ENCODE measurements at places on chromosomes 1 and 21.
A peak's percentile ranks its signal among the peaks of the same experiment; 100 is the strongest.

DNA sequence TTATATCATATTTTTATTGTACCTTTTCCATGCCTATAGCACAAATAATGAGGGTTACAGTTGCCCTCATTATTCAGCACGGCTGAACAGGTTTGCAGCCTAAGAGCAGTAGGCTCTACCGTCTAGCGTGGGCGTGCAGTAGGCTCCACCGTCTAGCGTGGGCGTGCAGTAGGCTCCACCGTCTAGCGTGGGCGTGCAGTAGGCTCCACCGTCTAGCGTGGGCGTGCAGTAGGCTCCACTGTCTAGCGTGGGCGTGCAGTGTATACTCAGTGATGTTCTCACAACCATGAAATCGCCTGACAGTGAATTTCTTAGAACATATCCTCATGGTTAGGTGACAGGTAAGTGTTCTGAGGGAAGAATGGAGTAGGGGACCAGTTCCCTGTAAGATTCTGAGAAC, 84.9 kb downstream of the DYRK1A start:
- no peak for DNase-seq

DNA sequence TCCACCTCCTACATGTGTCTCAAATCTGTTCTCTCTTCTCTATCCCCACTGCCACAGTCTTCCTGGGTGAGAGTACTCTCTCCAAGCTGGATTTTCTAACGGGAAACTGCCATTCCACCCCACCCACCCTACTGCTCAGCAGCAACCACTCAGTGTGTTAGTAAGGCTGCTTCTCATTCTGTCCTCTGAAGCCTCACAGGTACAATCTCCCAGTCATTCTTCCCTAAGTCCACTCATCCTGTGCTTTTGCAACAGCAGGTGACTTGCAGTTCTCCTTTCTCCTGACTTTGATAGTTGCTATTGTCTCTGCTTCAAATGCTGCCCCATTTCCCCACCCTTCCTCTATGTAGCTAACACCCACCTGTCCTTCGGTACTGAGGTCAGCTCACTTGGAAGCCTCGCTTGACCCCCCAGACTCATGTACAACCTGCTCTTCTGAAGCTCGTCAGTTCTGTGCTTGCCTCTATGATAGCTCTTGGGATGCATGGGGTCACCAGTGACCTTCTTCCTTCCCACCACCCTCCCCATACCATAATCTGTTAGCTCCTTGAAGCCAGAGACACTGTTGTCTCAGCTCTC, 188.9 kb downstream of the RRAGC start:
- DNase-seq: no peak

- DNase-seq: no peak
Measured at GRCh38 chr1:95287081-95287480, 53.1 kb downstream of the RWDD3 start.

DNA sequence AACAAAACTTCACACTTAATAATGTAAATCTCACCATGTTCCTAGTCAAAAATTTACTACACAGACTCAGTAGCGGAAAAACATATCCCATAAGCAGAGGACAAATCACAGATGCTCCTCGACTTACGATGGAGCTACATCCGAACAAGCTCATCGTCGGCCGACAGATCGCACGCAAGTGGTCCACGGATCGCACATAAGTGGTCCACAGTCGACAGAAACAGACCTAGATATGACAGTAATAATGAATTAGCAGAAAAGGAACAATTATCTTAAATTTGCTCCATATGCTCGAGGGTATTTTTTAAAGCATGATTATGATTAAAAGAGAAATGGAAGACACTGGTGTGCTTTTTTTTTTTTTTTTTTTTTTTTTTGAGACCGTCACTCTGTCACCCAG, 36.3 kb downstream of the WDR4 start:
- DNase-seq: no peak

DNA sequence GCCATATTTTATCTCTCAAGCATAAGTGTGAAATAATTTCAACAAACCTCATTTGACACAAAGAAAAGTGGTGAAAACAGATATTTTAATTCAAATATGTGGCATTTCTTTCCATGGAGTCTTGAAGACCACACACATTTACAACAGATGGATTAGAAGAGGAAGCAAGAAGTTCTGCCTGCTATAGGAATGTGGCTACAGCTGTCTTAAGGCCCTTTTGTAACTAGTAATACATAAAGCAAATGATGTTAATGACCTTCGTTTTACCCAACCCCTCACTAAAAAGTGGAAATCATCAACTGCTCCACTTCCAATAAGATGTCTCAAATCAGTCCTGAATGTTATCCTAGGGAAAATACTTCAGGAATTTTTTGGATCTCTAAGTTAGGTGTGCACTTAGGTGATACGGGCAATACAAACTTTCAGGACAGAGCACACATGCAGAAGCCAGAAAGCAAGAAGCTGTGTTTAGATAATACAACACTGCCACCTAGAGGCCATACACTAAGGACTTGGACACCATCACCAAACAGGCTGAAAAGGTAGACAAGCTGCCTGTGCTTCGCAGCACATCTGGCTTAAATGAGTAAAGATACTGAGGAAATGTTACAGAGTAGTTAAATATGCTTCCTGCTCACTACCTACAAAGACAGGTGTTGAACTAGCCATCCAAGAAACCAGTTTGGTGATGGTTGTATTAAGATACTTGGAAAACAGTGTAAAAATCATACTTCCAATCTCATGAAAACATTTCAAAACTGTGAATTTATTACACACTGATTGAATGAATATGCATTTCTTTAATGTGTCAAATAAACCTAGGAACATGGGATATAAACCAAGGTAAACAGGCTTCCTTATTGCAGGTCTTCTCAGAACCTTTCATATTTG, 24.4 kb downstream of the RRAGC start:
- peak; percentile 52 for DNase-seq

DNA sequence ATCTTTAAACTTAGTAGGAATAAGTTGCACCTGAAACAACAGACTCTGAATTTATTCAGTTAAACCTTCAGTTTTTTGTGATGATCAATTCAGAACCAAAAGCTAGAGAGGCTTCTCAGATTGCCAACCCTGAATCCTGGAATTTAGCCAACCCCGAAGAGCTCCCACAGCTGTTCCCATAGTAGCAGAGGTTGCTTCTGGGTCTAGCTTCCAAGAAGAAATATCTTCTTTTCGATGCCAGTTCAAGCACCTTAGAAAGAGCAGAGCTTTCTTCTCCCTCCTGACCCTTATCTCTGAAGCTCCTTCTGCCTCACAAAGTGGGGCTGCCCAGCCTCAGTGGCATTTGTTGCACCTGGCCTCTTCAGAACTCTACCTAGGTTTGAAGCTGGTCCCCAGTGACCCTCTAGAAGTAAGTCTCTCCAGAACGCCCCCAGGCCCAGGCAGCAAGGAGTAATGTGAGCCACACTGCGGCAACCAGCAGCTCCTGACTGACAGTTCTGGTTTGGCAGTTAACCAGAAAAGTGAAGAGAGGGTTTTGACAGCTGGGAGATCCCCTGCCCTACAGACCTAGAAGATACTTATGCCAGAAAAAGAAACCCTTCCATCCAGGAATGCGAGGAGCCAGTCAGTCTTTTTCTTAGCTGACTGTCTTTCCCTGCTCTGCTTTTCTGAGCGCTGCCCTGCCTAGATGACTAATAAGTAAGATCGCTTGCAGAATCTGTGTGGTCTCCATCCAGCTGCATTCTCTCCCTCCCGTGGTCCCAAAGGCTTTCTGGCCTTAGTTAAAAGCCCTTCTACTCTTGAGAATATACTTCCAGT, 165.9 kb downstream of the ADGRL4 start:
- DNase-seq: no peak

- no peak for DNase-seq
Measured at GRCh38 chr1:239197871-239198270, 188.5 kb upstream of the CHRM3 start.

DNA sequence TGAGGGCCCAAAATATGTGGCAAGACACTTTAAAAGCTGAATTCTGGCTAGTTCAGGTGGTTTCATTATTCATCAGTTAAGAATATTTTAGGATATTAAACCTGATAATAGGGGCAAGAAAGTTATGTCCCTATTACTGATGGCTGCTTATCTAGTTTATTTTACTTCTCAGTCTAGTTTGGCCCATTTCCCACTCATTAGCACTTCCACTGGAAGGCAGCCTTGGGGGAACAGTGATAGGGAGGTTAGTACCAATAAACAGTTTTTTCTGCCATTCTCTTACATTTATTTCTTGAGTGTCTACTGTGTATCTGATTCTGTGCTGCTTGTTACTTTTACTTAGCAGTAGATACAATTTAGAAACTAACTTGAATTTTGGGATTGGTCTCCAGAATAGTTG, 9.0 kb downstream of the PPP1R12B start:
- no peak for DNase-seq

DNA sequence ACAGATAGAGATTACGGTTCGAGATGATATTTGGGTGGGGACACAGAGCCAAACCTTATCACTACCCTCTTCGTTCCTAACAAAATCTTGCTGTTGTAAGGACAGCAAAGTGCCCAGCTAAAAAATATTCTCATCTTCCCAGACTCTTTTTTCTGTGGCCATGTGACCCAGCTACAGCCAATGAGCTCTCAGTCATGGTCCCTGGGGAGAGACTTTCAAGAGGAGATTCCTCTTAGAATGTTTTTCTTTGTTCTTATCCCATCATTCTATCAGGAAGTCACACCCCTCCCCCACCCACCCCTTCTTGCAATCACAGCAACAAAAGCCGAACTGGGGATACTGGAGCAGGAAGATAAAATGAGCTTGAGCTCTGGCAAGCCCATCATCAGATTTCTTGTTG, 247.1 kb downstream of the CHRM3 start:
- DNase-seq: no peak

DNA sequence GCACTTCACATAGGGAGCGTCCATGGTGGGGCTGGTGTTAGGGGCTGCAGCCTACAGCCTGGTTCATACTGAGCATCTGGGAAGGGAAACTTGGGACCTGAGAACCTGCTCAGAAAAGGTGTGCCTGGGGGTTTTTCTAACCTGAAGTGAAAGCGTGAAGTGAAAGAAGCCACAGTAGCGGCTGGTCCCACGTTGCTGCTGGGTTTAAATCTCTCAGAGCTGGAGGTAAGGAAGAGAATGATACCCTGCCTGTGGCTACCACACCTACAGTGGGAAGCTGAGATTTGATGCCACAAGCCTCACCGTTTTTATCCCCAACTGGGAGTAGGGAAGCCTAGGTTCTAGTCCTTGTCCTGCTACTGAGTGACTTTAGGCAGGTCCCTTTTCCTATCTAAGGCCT, 21.0 kb upstream of the FUCA1 start:
- no peak for DNase-seq

Data from effector memory CD8-positive, alpha-beta T cell (primary cell).